ENCODE measurements at places on chromosomes 4 and X.

GRCh38 chrX:84216406-84216805, 28.4 kb upstream of the RPS6KA6 start:
- DNase-seq, result no peak

GRCh38 chr4:82989575-82990429, 20.8 kb downstream of the LIN54 start:
- no peak for DNase-seq

GRCh38 chr4:184860018-184860779, 34.4 kb upstream of the ACSL1 start:
- no peak for DNase-seq

- DNase-seq, result no peak
Measured at GRCh38 chr4:143405075-143405730, 68.5 kb downstream of the GAB1 start.

DNA sequence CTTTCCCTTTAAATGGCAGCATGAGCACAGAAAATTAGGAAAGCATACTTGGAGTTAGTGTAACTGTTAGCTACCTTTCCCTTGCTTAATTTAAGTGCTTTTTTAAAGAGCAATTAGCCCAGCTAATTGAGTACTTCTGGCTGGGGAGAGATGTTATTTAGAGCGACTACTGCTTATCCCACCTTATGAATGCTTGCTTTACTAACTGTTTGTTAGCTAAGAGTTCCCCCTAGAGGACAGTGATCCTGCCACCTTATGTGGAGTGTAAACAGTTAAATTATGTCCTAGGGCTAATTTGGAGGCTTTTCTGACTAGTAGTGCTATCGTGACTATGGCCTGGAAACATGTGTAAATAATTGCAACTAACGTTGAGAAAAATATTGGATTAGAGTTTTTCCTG, 909.4 kb downstream of the FSTL5 start:
- no peak for DNase-seq

DNA sequence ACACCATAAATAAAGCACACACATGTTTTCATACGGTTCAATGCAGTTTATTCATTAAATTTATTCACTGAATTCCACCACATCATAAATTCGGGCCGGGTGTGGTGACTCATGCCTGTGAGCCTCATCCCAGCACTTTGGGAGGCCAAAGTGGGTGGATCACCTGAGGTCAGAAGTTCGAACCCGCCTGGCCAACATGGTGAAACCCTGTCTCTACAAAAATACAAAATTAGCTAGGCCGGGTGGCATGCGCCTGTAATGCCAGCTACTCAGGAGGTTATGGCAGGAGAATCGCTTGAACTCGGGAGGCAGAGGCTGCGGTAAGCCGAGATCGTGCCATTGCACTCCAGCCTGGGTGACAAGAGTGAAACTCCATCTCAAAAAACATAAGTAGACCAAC, 131.6 kb downstream of the PDS5A start:
- no peak for DNase-seq

DNA sequence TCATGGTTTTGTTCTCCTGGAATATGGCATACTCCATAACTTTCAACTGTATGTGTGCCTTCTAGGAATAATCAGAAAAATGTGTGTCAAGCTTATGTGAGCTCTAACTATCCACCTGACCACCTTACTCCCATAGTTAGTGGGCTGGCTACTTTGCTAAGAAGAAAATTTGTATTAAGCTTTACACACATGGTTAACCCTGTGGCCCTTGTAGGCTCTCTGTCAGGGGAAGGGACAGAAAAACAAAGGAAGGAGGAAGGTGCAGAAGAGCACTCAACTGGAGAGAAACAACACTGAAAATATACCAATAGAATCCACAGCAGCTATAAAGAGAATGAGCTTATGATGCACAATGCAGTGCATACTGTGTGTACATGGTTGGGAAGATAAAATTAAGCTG, 84.6 kb downstream of the PPP3CA start:
- DNase-seq, result no peak

DNA sequence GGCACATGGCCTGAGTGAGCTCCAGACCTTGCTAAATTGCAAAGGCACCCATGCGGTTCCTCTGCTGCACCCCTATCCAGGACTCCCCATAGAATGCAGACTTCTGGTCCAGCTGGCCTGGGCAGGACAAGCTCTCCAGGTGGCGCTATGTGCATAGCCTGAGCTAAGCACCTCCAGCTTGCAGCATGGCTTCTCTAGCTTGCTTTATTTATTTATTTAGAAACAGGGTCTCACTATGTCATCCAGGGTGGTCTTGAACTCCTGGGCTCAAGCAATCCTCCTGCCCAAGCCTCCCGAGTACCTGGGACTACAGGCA, 5.5 kb upstream of the WFS1 start:
- no peak for DNase-seq

DNA sequence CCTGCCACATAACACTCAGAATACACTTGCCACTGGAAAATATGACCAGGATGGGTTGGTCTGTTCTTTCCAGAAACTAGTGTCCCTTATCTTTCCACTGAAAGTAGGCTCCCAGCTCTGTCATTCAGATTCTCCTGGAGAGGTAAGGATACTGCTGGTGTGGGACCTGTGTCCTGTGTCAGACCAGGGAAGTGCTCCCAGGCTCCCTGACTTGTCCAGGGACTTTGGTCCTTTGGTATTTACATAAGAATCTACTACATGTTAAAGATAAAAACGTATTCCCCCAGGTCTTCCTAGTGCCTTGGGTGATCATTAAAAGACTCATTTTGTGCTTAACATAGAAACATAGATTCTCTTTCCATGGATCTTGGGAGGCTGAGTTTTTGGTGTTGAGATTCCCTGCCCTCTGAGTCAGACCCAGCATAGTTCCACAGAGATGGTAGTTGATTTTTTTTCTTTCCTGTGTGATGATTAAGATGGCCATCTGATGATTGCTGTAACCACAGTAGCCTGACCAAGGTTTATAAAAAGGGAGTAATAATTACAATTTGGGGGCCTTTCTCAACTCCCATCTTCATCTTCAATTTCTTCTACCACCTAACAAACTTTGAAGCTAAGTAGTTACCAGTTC, 159.8 kb upstream of the JADE1 start:
- no peak for DNase-seq

DNA sequence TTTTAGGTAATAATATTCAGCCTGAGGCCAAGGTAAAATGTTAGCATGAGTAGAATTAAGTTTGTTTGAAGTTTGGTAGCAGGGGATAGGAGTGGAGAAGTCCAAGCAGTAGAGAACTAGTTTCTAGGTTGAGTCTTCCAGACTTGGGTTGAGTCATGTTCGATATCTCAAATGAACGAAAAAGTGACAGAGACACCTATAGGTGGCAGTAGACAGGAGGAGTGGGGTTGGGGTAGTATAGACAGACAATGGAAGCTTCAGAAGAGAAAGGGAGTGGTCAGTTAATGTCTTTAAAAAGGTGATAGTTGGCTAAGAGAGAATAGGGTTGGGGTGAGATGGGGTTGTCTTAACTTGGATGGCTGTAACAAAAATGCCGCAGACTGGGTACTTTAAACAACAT, 58.7 kb upstream of the EMCN start:
- DNase-seq, result no peak

DNA sequence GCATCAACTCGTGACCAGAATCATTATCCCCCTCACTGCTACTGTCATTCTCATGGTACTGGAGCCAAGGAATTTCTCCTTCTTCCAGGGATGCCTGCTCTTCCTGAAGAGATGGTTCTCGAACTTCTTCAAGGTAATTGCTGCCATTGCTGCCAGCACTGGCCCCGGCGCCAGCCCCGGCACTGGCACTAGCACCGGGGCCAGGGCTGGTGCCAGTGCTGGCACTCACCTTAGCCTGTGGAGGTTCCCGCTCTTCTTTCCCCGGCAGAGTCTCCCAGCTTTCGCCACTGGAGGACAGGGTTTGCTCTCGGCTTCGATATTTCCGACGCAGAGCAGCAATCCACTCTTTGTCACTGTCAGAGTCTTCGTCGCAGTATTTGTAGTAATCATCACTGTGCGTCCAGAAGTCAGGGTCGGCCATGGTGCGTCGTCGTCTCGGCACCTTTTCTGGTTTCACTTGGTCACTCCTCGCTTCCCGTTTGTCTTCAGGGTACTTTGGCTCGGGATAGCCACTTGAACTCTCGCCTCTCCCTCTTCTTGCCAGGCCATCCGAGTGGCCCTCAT, 3.4 kb downstream of the PJA1 start:
- DNase-seq, result no peak

GRCh38 chr4:138205531-138206233, 36.5 kb downstream of the SLC7A11 start:
- DNase-seq, result no peak

- no peak for DNase-seq
Measured at GRCh38 chrX:46918434-46918833, 6.2 kb downstream of the JADE3 start.

DNA sequence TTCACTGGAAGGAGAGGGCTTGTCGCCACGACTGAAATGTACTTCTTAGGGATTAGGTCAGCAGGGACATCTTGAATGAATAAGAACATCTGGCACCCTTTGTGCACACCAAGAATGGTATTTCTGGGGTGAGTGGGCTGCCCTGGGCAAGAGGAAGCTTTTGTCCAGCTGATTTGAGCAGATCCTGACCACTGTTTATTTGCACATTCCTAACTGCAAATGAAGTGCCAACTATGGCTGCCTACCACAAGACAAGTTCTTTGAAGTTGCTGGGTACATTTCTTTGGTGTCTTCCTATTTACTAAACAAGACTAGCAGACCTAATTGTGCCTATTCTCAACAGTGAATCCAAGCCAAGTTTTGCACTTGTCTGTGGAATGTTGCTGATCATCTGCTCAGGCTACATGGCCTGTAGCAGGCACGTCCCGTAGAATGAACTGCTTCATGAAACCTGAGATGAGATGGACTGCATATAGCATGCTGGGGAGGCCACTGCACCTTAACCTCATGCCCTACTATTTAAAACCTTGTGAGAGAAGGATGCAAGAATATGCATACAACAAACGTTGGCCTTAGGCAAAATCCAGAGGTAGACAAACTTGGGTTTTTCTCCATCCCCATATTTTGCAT, 45.0 kb downstream of the PIR start:
- DNase-seq, result no peak

DNA sequence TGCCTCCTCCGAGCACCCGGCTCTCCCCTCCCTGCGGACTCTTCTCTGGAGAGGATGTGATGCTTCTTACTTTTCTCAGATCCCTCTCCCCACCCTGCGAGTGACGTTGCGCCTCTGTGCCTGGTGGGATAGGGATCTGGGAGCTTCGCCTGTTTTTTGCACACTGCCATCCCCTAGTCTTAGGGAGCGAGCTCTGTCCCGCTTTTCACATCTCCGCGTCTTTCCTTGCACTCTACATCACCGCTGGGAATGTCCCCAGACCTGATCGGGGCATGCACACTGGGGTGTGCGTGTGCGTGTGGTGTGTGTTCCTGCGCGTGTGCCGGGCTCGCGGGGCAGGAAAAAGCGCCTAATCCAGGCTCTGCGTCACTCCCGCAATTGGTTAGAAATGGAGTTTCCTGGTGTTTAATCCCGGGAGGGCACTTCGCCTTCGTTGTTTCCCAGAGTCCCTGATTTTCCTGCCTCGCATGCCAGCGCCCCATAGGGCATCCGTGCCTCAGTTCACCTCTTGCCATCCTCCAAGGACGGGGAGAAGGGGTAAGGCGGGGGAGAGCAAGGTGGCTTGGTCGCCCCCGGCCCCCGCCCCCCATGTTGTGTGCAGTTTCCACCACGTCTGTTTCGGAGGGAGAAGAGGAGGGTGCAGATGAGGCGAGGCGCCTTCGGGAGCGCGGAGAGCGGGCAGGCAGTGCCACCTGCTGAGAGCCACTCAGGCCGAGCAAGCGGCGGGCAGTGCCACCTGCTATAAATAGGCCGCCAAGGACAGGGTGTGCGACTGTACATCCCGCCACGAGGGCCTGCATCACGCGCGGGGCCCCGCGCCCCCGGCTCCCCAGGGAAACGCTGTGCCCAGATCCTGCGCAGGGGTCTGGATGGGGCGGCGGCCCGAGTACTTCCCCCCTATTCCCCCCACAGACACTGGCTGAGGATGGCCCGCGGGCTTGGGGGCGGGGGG, 759 bp upstream of the TBC1D1 start:
- no peak for DNase-seq

- no peak for DNase-seq
Measured at GRCh38 chrX:41449131-41449530, 2.0 kb downstream of the NYX start.

DNA sequence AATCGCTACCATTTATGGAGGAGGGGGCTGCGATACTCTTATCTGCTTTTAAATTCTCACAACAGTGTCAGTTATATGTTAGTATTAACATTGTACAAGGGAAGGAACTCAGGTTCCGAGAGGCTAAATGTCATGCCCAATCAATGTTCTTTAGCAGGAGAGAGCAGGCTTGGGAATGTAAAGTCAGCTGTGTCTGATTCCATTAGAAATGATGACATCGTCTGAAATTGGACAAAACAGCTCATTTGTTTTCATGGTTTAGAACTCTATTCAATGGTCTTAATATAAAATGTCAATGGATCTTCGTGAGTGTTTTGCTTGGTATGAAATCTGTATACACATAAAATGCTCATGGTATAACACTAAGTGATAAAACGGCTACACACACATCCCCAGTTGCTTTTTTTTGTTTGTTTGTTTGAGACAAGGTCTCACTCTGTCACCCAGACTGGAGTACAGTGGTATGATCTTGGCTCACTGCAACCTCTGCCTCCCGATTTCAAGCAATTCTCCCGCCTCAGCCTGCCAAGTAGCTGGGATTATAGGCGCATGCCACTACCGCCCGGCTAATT, 11.9 kb upstream of the SH3KBP1 start:
- DNase-seq, result no peak

DNA sequence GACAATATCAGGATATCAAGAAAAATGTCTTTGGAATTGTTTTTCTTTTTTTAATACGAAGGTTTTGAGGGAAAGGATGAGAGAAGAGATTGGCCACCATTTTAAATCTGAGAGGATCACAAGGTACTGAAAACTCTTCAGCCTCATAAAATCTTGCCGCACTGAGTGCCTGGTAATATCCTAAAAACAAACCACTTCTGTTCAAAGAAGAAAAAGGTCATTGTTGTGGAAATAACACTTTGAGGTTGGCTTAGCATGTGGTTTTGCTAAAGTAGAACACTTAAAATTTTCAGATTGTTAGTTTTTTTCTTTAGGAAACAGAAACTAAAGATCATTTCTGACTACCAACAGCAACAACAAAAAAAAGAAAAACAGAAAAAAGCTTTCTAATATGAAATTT, 1.0 kb upstream of the CLDN22 start:
- no peak for DNase-seq

DNA sequence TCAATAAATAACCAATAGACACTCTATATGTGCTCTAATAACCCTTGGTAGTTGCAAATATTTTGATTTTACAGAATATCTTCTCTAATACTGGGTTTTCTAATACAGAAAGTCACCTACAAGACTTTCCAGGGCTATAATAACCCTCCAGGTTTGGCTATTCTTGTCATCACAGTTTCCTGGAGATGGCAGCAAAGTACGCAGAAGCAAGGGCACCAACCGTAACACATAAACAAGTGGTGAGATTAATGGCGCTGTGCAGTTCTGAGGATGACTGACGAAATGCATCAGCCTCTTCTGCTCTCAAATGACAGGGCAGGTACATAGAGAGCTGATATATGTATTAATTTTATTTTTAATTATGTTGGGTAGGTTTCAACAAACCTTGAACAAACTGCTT, 122.4 kb downstream of the C4orf33 start:
- no peak for DNase-seq
